ENCODE measurements at places on chromosomes 7 and 10. TPM values are rescaled to one million over a fixed set of nuclear protein-coding genes. Genes with fewer than 3 reads are reported as not detected.

GRCh38 chr10:119061352-119061751 lies 19.3 kb downstream of the EIF3A start:
- DNase-seq, result no peak

GRCh38 chr10:77699080-77699645 lies 61.6 kb upstream of the KCNMA1 start:
- DNase-seq, result no peak

DNA sequence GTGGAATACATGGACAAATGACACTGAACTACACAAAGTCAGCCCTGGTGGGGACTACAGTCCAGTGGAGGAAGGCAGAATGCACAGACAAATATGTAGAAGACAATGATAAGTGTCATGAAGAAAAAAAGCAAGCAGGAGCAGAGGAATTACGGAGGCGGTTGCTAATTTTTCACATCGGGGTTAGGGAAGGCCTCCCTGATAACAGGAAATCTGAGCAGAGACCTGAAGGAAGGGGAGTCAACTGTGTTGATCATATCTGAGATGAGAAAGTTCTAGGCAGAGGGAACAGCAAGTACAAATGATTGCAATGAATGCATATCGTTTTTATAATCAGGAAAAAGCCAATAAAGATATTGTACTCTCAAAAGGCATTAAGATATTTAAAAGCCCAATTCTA lies 14.0 kb downstream of the KIAA1549 start:
- no peak for DNase-seq

- no peak for DNase-seq
These were observed 242.8 kb downstream of the ELFN1 start for GRCh38 chr7:1912593-1913465.

Gene HPSE2
- 0.06 TPM for polyA plus RNA-seq

DNA sequence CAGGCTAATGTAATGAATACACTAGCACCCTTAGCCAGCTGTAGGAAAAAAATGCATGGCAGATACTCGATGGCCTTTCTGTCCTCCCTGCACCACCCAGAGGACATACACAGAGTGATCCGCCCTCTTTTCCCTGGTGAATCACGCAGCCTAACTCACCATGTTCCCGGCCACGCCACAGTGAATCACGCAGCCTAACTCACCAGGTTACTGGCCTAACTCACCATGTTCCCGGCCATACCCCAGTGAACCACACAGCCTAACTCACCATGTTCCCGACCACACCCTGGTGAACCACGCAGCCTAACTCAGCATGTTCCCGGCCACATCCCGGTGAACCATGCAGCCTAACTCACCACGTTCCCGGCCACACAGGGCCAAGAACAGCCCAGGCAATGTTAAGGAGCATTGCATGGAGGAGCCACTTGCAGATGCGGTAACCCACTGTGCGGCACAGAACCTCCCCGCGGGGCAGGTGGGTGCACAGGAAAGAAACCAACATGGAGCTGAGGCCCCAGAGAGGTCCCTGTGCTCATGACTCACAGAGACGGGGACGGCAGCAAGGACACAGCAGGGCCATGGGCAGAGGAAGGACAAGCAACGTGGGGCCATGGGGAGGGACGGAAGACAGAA lies 508.5 kb downstream of the DNAJB6 start:
- DNase-seq, result no peak

Gene VAX1
- polyA plus RNA-seq, result not detected

Gene MYL7
- 0.99 TPM for polyA plus RNA-seq

Gene KCNIP2
- polyA plus RNA-seq, result 0.98 TPM

Gene CAV1
- polyA plus RNA-seq, result 3.1 TPM

DNA sequence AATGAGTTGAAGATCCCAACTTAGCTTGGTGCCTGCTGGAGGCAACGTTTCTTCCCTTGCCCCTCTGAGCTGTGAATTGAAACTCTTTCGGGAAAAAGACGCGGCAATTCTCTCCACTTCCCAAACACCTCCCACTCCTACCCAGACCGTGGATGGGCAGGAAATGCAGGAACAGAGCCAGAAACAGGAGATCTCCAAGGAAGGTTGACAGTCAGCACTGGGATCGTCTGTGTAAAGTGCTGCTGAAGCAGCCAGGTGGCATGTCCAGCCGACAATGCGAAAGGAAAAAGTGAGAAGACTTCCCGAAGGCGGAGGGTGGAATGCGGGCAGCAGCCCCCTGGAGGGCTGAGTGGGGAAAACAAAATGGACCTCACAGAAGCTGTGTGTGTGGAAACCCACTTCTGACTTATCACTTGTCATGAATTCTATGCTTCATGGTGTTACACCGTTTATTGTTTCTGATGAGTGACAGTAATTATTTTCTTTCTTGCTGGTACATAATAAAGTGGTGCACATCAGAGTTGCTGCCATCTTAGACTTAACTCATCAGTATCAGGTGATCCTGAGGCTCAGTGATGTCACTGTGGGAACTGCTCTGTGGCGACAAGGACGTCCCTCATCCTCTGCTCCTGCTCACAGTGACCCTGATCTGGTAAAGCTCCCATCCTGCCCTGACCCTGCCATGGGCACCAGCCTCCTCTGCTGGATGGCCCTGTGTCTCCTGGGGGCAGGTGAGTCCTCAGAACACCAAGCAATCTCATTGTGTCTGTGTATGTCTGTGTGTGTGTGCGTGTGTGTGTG lies 220.5 kb upstream of the PRSS1 start:
- no peak for DNase-seq

DNA sequence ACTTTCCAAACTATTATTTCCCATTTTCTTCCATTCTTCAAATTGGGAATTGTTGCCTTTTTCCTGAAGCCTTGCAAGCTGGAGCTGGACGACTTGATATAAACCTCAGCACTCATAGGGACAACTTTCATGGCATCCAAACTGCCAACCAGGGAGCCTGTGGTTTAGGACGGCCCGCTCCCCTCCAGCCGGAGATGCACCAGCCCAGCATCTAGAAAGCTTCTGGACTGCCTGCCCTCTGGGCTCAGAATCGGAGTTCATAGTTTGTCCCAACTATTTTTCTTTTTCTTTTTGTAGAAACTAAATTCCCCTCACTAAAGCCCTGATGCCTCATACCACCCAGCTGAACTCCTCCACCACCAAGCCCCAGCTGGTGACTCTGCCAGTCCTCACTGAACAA lies 200.3 kb downstream of the DNAJB6 start:
- no peak for DNase-seq

DNA sequence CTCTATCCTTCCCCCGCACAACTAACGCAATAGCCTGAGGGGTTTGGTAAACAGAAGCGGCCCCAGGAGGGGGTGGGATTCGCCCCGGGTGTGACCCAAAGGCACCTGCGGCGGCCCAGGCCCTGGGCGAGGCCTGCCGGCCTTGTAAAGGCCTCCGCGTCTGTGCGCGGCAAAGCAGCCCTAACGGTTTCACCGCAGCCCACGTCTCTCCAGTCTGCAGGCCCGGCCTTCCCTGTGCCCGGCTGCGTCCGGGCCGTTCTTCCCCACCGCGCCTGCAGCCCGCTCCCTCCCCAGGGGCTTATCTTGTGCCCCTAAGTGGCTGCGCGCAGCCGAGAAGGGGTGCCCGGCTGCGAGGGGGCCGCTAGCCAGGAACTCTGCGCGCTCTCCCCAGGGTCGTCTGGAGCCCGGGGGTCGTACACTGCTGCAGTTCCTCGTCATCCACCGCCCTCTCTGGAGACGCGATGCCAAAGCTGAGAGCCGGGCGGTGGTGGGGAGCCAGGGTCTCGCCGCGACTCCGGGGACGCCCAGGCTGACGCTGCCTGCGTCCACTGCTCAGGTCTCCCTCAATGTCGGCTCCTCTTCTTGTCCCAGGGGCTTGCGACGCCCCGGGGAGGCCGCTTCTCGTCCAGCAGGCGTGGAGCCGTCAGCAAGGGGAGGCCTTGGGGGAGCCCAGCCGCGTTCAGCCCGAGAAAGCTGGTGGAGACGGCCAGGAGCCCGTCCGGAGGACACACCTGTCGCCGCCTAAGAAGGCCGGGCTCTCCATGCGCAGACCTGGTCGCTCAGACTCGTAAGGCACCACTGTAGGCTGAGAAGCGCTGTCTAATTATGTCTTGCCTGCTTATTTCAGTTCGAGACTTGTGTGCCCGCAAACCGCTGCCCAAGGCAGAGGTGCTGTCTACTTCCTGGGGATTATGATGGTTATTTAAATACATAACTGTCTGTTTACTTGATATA lies 132.3 kb downstream of the SPAG6 start:
- DNase-seq, result no peak

DNA sequence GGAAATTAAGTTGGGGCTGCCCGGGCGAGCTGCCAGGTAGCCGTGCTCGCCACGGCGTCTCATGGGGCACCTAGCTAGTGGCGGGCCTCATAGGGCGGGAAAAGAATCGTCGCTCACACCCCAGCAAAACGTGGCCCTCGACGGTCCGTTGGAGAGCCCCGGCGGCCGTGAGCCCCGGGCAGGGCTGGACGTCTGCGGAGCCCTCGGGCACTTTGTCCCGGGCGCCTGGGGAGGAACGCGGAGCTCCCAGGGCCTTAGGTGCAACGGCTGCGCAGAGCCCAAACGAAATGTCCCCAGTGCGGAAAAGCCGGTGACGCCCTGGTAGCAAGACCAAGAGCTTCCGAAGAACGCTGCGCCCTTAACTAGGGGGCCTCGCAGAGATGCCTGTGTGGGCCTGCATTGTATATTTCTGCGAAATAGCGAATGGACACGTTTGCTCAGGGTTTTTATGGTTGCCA lies 866 bp upstream of the SFMBT2 start:
- DNase-seq, result no peak

DNA sequence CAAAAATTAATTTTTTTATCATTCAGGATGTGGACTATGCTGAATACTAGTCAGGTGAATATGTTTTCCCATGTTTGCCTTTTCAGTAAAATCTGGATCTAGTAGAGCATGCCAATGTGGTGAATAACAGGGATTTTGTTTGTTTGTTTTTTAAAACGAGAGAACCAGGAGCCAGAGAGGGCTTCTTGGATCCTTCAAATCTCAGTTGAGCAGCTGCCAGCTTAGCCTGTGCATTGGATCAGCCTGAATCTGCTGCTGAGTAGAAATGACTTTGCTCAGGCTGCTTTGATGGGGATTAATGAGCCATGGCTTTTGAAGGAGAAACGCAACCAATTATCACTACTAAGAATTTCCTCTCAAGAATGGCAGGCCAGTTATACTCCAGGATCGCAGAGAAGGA lies 493.8 kb downstream of the ARL4A start:
- DNase-seq, result no peak

DNA sequence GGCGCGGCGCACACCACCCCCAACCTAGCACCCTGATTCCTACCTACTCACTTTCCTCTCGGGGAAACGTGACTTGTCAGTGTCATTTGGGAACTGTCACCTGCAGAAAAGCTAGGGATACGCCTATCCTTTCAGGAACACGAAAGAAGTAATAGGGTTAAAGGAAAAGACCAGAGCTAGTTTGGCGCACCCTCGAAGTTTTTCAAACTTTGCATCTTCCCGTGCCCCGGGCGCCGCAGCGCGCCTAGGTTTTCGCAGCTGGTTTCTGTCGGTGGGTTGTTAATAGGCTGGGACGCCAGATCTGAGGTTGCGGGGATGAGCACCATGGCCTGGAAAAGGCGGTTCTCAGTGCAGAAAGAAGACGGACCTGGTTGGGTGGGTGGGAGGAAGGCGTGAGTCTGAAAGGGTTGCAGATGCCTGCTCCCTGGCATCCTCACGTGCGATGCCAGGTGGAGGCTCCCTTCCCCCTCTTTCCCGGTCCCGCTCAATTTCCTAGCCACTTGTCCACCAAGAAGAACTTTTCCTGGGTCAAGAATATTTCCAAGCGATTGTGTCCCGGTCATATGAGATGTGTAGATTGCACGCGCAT lies 568 bp upstream of the MEOX2 start:
- DNase-seq, result no peak

Gene GRID2IP
- not detected for polyA plus RNA-seq

Gene SPRN
- 0.78 TPM for polyA plus RNA-seq

DNA sequence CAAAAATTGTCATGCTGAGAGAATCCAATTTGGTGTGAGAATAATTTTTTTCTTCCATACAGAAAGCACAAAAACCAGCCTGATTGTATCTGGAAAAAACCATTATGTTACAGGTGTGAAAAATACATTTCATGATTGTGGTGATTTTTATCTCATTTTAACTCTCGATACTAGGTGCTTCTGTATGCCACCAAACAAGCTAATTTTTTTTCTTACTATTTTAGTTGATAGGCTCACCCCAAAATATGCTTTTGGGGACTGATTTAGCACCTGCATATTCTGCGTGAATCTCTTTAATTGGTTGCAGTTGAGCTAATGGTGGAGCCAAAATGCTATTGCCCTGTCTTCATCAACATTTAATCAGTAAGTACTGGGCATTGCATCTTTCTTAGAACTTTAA lies 1.9 kb downstream of the DMTF1 start:
- no peak for DNase-seq

GRCh38 chr7:24325708-24326107 lies 41.7 kb downstream of the NPY start:
- peak; percentile 75 for DNase-seq

DNA sequence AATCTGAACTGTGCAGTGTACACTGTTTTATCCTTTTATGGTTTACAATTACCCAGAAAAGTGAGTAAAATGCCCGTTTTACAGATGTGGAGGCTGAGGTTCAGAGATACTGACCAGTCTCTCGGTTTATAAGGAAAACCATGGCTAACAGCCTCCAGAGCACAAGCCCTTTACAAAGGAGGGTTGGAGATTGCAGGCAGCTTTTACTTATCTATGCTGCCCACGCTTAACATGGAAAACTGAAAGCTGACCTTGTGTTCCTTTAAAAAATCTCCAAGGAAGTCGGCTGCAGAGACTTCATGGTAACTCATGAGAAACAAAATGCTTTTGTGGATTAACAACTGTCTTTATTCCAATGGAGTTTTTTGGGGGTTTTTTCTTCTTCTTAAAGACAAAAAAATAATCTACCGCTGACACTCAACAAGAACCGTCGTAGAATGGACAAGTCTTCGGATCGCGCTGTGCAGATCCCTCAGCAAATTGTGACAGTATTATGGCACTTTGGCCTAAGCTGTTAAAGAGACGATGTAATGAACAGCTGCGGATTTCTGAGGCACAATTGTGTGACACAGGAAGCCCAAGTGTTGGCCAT lies 654 bp upstream of the SLF2 start:
- DNase-seq, result no peak

Gene SLC13A4
- polyA plus RNA-seq, result 0.28 TPM

DNA sequence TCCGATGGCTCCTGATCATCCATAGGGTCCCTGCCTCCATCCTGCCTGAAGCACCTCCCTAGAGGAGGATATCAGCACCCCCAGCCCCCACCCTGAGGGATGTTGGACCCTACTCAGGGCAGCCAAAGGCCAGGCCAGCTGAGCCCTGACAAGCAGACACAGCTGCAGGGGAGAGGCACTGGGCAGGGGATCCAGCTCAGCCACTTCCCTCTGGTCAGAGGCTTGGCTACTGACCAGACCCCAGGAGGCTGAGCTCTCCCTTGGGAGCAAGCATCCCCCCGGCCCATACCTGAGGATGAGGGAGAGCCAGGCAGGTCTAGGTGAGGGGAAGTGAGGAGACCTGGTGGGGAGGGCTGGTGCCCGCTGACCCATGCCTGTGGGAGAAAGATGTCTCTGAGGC lies 6.6 kb downstream of the LDB3 start:
- DNase-seq, result no peak

All from GM12878 (cell line).